ENCODE measurements at places on chromosomes 12 and 14. TPM values are rescaled to one million over a fixed set of nuclear protein-coding genes. Genes with fewer than 3 reads are reported as not detected.

PTCSC3 gene
- not detected for total RNA-seq

TMEM229B gene
- under 0.01 TPM for total RNA-seq

NFE2 gene
- total RNA-seq: not detected

KRT79 gene
- total RNA-seq: not detected

KCNC2 gene
- not detected for total RNA-seq

DDIT3 gene
- total RNA-seq: 5.9 TPM

WSCD2 gene
- not detected for total RNA-seq

RPS6KL1 gene
- total RNA-seq: 14.7 TPM

PSME1 gene
- total RNA-seq: 68.6 TPM

ANG gene
- 7.8 TPM for total RNA-seq

KRT83 gene
- not detected for total RNA-seq

APAF1 gene
- 38.5 TPM for total RNA-seq

KRT77 gene
- total RNA-seq: not detected

PUS7L gene
- total RNA-seq: 13.7 TPM

PCED1B gene
- total RNA-seq: 0.38 TPM

STAT2 gene
- 94.7 TPM for total RNA-seq

OTOGL gene
- 1.5 TPM for total RNA-seq

CLEC14A gene
- total RNA-seq: 418 TPM

CAPZA3 gene
- not detected for total RNA-seq

DCAF4 gene
- 12.5 TPM for total RNA-seq

KERA gene
- not detected for total RNA-seq

SLC6A13 gene
- not detected for total RNA-seq

AHSA1 gene
- 76.1 TPM for total RNA-seq

OAS3 gene
- 8.5 TPM for total RNA-seq

CLBA1 gene
- 6.5 TPM for total RNA-seq

RDH16 gene
- under 0.01 TPM for total RNA-seq

KRT85 gene
- not detected for total RNA-seq

MYH7 gene
- not detected for total RNA-seq

RIN3 gene
- 5.5 TPM for total RNA-seq

ASIC1 gene
- under 0.01 TPM for total RNA-seq

KRT6C gene
- total RNA-seq: not detected

GPRC5D gene
- not detected for total RNA-seq
